ENCODE measurements at places on chromosomes 6 and 20.

GRCh38 chr6:107833136-107833535 is 9.0 kb upstream of the SCML4 start:
- no peak for DNase-seq

GRCh38 chr6:143675946-143676345 is 1.8 kb upstream of the PHACTR2 start:
- no peak for DNase-seq

DNA sequence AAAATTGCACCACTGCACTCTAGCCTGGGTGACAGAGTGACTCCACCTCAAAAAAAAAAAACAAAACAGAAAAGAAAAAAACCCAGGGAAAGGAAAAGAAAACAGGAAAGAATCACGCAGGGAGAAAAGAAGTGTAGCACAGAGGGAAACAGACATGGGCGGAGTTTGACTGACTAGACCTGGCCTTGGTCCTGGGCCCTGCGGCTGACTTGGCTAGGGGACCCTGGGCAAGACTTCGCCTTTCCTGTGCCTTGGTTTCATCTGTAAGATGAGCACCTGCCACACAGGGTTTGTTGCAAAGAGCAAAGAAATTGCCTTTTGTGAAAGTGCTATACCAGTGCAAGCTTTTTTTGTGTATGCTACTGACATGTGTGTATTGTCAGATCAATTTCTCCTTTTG is 71.3 kb upstream of the KCNG1 start:
- DNase-seq = no peak

DNA sequence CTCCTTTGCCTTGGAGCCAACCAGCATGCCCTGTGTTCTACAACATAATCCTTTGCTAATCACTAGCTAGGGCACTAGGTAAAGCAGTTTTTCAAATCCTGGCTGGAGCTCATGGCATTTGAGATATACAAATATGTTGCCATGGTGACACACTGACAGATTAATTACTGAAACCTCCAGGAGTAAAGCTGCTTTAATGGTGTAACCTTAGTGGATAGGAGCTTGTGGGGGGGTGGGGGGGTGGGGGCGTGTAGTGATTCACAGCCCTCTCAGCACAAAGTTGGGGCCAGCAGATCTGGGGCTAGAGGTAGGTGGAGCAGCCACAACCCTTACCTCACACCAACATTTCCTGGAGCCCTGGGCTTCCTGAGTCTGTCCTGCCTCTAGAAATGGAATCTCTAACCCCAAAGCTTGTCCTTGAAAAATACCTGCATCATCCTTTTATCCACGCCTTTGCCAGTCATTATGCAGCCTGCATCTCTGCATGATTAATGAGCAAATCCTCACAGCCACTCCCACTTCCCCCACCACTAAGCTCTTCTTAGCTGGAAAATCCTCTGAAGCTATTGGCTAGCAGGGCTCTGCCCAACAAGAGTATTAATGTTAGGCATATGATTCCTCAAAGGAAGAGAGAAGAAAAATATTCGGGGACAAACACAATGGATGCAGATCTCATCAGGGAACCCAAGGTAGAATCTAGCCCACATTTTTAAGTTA is 84.5 kb upstream of the PRND start:
- no peak for DNase-seq

- DNase-seq = no peak
Measured at GRCh38 chr6:140319209-140319608, 944.8 kb upstream of the CITED2 start.

- DNase-seq = no peak
Measured at GRCh38 chr6:81812401-81812800, 59.9 kb upstream of the TENT5A start.

- no peak for DNase-seq
Measured at GRCh38 chr6:165585060-165585459, 78.0 kb downstream of the PDE10A start.

GRCh38 chr6:89952686-89953085 is 58.4 kb downstream of the GJA10 start:
- DNase-seq = no peak

GRCh38 chr6:165135889-165136288 is 173.5 kb downstream of the C6orf118 start:
- DNase-seq = no peak

GRCh38 chr6:25370178-25371036 is 91.2 kb downstream of the CARMIL1 start:
- no peak for DNase-seq

- no peak for DNase-seq
Measured at GRCh38 chr20:6123649-6124014, 802 bp upstream of the FERMT1 start.

DNA sequence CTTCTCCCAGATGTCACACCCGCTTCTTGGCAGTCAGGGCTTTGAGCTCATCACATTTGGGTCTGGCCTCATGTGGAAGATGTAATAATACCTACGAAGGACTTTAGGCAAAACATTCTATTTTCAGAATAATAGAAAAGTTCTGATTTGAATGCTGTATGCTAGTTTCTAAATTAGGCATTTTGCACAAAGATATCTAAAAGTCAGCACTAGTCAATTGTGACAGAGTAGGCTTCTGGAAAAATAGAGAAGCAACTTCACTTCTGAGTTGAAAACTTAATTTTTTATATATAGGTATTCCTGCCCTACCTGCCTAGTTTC is 38.3 kb upstream of the CD2AP start:
- no peak for DNase-seq
